Left renal cortex interstitium (tissue), 4 donors: ENCODE measurements at places on chromosomes 7 and 10.

DNA sequence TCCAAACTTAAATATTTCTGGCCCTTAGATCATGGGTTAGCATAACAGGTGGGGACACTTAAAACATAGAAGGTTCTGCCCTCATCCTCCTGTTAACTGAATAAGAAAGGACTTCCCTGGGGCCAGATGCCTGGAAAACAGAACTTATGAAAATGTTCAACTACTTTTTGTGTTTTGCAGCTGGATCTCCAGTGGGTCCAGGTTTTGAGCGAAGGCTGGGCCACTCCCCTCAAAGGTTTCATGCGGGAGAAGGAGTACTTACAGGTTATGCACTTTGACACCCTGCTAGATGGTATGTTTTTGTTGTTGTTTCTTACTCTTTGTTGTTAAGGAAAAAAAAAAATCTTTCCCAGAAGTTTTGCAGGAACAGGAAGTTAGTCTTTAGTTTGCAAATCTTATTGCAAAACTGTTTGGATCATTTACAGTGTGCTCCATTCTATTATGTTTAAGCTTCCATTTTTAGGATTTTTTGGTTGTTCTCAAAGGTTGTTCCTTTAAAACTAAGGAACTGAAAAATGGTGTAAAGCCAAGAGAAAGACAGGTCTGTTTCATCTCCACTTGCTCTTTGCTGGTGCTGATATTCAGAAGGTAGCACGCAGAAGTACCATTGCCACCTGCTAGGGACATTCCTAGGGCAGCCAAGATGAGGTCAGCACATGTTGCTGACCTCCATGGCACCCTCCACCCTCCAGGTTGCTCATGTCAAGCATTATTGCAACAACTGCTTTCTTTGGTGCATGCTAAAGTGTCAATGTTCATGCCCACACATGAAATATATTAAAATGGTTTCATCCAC lies 56.1 kb downstream of the PAPSS2 start:
- no peak for DNase-seq

GRCh38 chr10:79324032-79324695 lies 23.1 kb upstream of the PPIF start:
- DNase-seq, result no peak

DNA sequence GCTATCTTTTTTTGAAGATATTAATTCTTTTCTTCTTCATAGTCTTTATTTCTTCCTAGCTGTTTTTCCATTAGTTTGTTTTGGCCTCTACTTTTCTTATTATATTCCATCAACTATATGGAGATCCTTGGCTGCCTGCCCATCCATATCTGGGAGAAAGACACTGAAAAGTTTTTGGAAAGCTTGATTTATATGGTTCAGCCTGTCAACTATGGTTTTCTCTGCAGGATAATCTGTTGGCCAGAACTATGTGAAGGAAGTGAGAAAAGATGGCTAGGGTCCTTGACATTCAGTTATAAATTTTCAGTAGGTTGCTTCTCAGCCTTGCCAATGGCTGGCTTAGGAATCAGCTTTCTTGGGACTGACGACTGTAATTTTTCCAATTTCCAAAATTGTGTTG lies 10.0 kb upstream of the CDK14 start:
- DNase-seq, result no peak

DNA sequence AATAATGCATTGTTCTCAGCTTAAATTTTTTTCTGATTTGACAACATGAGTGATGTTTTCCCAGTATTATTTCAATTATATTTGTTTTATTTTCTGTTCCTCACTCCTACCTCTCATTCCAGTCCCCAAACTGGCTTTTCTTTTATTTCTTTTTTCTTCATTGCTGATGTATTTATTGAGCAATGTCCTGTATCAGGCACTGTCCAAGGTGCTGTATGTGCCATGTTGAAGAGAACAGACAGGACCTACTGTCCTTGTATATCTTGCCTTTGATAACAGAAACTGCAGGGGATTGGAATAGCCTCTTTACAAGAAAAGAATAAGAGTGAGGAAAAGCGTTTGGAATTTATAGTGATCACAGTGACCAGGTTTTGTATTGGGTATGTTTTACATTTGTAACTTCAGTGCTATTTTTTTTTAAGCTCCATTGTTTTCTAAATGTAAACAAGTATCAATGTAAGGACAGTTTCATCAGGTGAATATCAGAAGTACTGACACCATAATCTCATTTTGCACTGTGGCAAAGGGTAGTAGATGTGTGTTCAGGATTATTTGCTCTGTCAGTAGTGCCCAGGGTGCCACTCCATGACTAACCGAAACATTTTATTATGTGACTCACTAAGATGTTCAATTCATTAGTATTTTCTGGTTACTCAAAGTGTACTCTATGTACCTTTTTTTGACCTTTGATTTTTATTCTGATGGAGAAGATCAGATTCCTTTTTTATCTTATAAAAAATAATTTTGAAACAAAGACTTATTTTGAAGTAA lies 15.6 kb upstream of the CLDN12 start:
- no peak for DNase-seq

DNA sequence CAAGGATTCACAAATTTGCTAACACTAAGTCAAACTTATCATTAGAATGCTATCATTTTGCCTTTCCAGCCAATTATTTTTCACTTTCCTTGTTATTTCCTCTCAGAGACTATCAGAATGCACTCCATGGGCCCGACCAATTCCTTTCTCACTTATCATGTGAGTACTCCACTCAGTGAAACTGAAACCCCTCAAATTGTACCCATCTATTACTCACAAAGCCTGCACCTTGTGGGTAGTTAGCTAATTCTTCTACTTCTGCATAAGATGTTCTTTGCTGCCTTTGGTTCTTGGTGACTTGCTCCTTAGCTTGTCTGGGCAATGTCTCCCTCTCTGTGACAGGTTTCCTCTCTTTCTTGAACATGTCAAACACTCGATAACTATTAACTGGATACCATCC lies 35.2 kb upstream of the MBL2 start:
- DNase-seq, result no peak

DNA sequence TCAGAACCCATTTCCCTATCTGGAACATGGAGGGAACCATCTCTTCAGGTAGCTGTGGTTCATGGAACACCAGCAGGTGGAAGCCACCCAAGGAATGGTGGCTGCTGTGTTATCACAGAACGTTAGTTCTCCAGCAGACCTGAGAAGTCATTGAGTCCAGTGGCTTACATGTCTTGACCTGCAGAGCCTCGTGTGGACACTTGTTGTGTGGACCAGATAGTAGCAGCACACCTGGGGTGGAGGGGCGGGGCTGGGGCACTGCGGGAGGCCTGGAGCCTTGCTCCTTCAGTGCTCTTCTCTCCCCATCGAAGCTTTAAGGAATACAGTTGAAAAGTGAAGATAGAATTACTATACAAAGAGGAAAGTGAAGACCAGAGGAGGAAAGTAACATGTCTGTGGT lies 42.4 kb downstream of the VWA2 start:
- no peak for DNase-seq

- no peak for DNase-seq
Measured at GRCh38 chr10:119030421-119031250, 1.1 kb downstream of the NANOS1 start.

- DNase-seq, result no peak
Measured at GRCh38 chr10:126061526-126061925, 165.2 kb downstream of the FANK1 start.

DNA sequence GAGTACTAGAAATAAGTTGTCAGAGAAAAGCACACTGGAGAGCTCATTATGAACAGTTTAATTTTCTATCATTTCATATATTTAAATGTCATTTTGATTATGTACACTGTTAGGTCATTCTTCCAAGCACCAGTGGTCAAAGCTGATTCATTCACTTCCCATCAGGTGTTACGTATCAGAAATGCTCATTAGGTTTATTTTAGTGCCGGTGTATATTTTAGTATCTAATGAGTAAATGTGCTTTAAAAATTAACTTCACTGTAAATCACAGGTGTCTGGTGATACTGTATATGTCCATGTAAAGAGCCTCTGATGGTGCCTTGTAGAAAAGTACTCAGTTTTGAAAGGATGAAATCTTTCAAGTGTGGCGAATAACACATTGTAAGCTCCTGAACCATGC lies 3.5 kb downstream of the DMTF1 start:
- no peak for DNase-seq

DNA sequence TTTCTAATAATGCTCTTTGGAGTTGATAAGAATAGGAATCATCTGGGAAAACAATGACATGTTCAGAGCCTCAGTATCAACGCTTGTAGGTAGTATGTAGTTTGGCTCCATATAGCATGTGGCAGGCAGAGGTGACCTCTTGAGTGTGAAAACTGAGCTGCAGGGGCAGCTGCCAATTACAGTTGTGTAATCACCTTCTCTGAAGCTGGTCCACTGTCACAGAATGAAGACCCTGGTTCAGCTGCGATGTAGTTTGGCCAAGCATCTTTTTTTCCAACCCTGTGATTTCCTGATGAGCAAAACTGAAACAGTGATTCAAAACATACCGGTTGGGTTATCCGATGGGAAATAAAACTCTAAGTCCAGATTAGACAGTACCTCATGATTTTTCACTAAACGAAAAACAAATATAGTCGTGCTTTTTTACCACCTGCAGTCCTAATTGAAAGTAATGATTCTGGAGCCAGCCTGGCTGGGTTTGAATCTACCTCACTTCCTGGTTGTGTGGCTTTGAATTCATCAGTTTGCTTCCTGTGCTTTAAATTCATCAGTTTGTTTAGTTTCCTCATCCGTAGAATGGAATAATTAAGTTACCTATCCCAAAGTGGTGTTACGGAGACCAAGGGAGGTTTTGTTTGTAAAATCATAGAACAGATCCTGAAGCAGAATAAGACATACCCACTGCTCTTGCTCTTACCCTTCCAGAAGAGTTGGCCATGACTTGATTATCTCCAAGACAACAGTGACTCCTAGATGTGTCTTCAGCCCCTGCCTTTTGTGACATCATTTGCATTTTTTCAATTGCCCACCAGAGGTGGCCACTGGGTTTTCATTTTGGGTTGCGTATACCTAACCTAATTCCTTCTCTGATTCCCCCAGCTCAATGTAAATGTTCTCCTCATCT lies 87.4 kb downstream of the CELF2 start:
- no peak for DNase-seq

DNA sequence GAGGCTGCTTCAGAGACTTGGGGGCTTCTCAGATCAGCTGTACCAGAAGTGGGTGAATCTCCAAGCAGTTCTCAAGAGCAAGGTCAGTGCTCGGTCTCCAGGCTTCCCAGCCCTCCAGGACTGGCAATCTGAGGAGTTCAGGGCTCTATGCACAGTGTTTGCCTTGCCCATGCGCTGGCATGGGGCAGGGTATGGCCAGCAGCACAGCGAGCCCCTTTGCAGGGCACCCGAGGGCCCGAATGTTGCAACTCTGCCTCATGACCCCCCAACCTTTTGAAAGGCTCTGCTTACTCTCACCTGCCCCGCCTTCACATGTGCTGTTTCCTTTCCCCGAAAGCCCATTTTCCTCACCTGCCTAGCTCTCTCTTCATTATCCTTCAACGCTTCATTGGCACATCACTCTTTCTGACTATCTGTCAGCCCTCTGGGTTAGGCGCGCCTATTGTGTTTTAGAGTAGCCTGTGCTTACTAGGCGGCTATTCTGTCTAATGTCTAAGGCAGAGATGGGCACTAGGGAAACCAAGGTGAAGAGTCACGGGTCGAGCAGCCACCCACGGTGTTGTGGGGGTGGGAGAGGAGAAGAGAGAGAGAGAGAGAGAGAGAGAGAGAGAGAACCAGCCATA lies 83.6 kb downstream of the WDFY4 start:
- DNase-seq, result no peak

DNA sequence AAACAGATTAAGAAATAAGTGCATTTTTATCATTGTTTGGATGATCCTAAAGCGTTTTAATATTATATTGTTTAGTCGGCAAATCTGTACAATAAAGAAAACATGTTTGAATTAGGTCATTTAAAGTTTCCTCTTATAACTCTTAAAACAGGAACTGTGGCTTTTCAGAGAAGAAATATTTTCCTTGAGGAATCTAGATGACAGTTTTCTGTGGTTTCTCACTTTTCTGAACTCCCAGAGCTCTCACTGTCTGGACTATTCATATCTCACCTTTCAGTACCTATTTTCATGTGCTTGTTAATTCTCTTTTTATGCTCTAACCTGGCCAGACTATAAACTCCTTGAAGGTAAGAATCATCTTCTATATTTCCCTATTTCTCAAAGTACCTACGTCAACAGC lies 135.1 kb downstream of the CHN2 start:
- no peak for DNase-seq

DNA sequence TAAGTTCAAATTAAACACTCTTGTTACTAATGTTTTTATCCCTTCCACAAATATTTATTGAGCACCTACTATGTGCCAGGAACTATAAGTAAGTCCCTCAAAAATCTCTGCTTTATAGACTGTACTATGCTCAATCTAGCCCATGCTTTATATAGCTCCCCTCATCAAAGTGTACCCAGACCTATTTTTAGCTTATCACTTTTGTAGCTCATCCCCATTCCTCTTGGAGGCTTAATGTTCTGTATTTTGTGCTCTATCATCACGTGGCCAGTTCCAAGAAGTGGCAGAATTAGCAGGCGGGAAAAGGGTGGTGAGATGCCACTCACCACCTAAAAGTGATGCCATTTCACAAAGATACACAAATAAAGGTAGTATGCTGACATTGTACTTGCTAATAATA lies 138.1 kb upstream of the BET1 start:
- no peak for DNase-seq
